ENCODE measurements at places on chromosomes 7 and 10.

DNA sequence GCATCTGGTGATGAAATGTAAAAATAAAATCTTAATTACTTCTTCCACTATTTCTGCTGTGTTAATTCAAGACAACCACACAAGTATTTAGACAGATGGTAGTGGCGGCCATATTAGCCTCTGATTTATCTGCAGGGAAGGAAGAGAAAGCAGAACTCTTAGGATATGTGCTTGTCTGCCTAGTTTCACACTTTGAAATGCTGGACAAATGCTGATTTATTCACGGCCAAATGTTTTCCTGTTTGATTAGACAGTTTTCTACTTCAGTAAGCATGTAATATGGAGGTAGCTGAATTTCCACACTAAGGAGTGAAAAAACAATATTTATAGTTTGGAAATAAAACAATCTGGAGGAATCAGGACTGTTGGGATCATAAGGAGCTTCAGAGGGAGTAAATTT, 158.1 kb downstream of the AGMO start:
- DNase-seq, result no peak

GRCh38 chr7:79149831-79150230, 303.6 kb downstream of the MAGI2 start:
- no peak for DNase-seq

DNA sequence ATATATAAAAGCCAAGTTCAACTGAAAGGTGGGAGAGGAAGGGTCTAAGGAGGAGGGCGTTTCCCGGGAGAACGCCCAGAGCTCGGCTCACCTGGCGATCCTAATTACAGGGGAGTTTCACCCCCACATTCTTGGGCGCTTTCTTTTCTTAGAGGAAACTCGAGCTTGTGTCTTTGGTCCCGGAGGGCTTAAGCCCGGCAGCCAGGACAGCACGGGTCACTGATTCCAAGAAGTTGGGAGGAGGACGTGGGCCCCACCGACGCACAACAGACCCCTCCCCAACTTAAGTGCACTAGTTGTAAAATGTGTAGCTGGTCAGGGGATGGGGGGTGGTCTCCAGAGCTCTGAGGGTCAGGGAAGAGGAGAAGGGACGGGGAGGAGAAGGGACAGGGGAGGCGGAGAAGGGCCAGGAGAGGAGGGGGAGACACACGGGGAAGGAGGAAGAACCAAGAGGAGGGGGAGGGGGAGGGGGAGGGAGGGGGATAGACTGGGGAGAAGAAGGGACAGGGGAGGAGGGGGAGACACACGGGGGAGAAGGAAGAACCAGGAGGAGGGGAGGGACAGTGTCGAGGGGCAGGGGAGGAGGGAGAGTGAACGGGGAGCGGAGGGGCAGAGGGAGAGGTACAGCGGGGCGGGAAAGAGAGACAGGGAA, 874 bp downstream of the BAIAP2L1 start:
- DNase-seq, result peak; percentile 20

- DNase-seq, result no peak
These were observed 199.8 kb downstream of the EBF3 start for GRCh38 chr10:129764011-129764900.

GRCh38 chr7:100965723-100966541, 3.4 kb upstream of the MUC12 start:
- peak; percentile 65 for DNase-seq

- DNase-seq, result peak; percentile 45
These were observed 321.9 kb downstream of the REEP3 start for GRCh38 chr10:63843107-63843506.

DNA sequence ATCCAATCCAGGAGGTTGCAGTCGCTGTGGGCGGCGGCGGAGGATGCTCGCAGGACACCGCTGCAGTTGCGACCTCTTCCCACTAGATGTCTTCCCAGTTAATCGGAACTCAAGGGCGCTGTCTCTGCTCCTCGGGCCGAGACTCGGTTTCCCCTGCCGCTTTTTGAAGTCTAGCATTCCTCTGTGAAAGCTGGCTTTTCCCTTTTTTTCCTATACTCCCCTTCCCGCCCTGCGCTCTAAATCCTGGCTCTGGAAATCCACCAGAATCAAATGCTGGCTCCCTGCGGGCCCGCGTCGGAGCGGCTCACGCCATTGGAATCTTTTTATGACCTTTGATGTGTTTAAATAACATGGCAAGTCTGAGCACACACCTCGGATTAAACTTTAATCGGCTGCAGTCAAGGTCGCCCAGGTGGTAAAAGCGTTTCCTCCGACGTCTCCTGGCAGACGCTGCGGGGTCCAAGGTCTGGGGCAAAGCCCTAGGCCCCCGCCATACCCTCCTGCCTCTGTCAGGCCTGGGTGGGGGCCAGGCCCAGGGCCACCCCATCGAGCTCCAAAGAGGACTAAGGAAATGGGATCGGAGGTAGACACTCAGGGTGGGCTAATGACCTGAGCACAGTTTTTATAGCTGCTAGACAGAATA, 10.7 kb upstream of the HOXA13 start:
- DNase-seq, result peak; percentile 65

DNA sequence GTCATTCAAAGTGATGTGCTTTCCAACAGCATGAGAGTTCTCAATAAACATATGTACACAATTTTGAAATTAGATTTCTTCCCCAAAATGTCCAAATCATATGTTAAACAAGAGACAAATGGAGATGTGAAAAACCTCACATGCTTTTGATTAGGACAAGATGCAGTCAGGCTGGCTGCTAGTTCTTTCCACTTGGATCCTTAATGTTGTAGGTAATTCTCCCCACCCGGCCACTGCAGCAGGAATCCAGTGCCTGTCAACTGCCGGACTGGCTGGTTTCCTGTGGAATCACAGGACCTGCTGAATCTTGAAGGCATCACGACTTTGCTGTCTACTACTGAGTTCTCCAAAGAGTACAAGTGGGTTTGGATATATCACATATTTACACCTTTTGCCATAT, 138.6 kb upstream of the AKR1E2 start:
- DNase-seq, result peak; percentile 33

DNA sequence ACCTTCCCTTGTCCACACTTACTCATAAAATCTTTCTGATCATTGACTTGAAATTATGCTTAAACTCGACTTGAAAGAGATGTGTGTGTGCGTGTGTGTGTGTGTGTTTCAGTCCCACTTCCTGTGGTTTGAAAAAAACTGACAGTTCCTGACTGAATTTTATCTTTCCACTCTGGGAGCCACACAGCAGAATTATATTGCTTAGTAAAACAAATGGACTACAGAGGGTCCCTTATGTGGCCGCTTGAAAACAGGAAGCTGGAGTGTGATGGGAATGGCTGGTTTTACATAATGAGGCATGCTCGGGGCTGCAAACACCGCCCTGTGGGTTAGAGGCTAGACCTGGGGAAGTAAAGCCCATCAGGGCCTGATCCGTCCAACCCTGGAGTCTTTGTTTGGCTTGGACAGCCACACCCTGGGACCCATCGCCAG, 54.8 kb downstream of the LYZL1 start:
- peak; percentile 31 for DNase-seq

- DNase-seq, result peak; percentile 91
These were observed 77.4 kb downstream of the PON1 start for GRCh38 chr7:95246831-95247370.

- DNase-seq, result peak; percentile 93
These were observed 511 bp upstream of the NRP1 start for GRCh38 chr10:33334805-33335550.

- no peak for DNase-seq
These were observed 42.6 kb downstream of the TMEM270 start for GRCh38 chr7:73903321-73904218.

DNA sequence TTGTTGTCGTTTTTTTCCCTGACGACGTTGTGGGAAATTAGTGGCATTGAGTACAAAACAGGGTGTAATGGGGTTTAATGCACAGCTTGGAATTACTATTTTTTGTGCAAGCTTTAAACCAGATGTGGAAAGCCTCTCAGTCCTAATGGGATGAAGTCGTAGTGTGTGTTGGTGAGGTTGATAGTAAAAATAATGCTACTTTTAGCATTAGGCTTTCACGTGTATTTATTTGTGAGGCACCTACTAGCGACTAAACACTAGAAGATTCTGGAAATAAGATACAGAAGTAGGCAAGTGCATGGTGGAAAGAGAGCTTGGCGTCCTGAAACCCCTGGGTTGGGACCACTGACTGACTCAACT, 588 bp upstream of the ORC5 start:
- no peak for DNase-seq

DNA sequence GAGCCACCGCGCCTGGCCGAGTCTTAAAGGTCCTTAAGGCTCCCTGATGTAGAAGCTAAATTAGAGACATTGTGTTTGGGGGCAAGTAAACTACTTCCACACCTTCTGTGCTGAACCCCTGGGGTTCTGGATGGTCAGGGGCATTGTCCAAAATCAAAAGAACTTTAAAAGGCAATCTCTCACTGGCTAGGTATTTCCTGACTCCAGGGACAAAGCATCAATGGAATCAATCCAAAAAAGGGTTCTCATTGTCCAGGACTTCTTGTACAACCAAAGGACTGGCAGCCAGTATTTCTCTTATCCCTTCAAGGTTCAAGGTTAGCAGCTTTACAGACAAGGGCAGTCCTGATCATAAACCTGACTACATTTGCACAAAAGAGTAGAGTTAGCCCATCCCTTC, 24.0 kb downstream of the SRPK2 start:
- DNase-seq, result no peak

GRCh38 chr7:83065714-83066113, 97.0 kb downstream of the PCLO start:
- no peak for DNase-seq

- no peak for DNase-seq
These were observed 3.1 kb downstream of the EN2 start for GRCh38 chr7:155460926-155461613.

GRCh38 chr10:28188526-28188925, 114.3 kb downstream of the MPP7 start:
- DNase-seq, result no peak

GRCh38 chr7:31102151-31102972, 50.3 kb downstream of the ADCYAP1R1 start:
- DNase-seq, result no peak

GRCh38 chr7:105625986-105626385, 44.7 kb upstream of the EFCAB10 start:
- DNase-seq, result no peak

DNA sequence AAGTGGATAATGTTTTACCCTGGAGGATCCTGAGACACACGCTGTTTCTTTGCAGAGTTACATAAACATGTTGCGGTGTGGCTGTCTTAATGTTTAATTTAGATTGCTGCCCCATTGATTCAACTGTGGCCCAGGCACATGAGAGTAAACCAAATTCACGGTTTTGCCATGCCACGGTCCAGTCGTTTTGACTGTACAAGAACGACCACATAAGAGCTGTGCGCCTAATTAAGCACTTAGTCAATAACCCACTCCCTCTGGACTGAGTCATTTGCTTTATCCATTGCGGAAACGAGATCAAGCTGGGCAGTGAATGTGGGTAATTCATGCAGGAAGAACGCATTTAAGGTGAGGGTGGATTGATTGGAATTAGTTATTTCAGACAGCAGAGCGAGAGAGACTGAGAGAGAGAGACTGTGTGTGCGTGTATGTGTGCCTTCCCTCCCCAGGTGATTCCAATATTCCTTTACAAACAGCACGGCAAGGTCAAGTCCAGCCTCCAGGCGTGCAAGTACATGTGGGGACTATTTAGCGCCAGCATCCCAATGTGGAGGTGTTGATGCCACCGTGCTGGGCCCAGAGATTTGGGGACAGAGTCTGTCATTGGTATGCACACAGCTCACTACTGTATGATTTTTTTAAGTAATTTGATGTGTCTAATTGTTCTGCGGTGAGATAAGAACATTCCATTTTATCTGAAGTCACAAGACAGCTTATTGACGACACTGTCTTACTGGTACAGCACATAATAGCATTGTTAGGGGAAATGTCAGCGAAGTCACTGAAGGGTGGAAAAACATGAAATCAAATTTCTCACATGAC, 8.4 kb upstream of the TEX36 start:
- DNase-seq, result no peak

- DNase-seq, result peak; percentile 90
These were observed 26.3 kb upstream of the WDFY4 start for GRCh38 chr10:48658243-48658974.

- DNase-seq, result no peak
These were observed 163.0 kb upstream of the CCDC6 start for GRCh38 chr10:60069311-60069710.

GRCh38 chr7:110947408-110947807, 143.5 kb upstream of the LRRN3 start:
- no peak for DNase-seq

- peak; percentile 37 for DNase-seq
These were observed 295.5 kb downstream of the AHR start for GRCh38 chr7:17593819-17594419.

DNA sequence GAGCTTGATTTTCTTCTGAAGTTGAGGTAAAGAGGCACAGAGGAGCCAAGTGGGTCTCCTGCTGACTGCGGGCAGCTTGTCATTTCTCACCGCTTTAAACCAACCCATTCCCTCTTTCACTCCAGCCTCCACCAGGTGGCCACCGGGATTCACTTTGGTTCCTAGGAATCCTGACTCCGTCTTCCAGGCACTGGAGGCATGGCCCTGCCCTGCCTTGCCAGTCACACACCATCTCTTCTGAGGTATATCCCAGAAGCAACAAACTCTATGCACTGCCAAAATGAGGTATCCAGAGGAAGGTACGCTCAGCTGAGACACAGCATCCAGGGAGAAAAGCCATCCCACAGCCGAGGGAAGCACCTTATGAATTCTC, 280.8 kb downstream of the TNS3 start:
- no peak for DNase-seq

GRCh38 chr7:98165827-98166667, 45.2 kb upstream of the BHLHA15 start:
- peak; percentile 21 for DNase-seq

- DNase-seq, result no peak
These were observed 36.4 kb upstream of the DLX6 start for GRCh38 chr7:96968981-96969380.

- no peak for DNase-seq
These were observed 51.2 kb upstream of the NXPH1 start for GRCh38 chr7:8382004-8382730.

DNA sequence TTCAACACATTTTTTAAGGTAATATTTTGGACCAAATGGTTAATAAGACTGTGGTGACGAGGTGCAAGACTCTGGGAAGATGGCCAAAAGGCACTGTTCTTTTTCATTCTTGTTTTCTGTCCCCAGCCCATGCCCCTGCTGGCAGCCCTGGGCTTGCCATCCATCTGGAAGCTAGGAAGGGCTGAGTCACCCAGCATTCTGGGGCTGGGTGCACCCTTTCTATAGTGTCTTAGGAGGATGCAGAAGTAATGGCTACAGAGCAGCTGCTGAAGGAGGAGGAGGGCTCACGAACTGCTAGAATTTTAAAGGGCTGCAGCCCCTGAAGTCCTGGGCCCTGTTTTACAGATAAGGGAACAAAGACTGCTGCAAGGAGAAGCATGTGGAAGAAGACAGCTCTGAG, 42.8 kb upstream of the ZNF32 start:
- no peak for DNase-seq

- DNase-seq, result no peak
These were observed 6.5 kb upstream of the ADCY1 start for GRCh38 chr7:45567713-45568112.
